NCI-H82 (cell line): ENCODE measurements at places on chromosomes 7 and 10.

DNA sequence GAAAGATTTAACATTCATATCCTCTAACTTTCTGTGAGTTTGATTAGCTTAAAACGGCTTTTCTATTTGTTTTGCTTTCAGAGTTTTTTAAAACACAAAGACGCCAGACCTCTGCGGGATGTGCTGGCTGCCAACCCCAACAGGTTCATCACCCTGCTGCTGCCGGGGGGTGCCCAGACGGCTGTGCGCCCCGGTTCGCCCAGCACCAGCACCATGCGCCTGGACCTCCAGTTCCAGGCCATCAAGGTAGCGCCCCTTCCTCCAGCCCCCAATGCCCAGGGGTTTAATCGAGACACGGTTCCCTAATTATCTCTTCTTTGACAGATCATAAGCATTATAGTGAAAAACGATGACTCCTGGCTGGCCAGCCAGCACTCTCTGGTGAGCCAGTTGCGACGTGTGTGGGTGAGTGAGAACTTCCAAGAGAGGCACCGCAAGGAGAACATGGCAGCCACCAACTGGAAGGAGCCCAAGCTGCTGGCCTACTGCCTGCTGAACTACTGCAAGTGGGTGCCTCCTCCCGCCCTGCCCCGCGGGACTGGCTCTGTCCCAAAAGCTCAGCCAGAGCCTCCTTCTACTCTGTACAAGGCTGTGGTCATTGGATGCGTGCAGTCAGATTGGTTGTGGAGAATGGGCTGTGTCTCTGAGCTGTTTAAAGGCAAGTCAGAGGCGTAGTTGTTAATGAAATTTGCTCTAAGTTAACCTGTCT, 71.2 kb downstream of the TRRAP start:
- no peak for DNase-seq

DNA sequence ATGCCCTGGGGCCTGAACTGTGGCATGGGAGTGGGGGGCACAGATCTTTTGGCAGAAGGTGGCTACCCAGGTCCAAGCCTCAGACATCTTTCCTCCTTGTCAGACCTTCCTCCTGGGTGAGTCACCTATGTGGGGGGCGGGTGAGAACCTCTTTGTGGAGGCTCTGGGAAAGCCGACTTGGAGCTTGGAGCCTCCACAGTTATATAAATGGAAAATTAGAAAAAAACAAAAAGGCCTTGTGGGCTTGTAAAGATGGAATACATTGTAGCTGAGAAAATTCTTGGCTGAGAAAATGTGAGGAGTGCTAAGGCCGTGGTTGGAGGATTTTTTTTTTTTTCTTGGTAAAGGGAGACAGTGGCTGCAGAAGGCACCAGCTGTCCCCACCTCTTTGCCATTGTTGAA, 292.5 kb downstream of the CCDC3 start:
- no peak for DNase-seq

DNA sequence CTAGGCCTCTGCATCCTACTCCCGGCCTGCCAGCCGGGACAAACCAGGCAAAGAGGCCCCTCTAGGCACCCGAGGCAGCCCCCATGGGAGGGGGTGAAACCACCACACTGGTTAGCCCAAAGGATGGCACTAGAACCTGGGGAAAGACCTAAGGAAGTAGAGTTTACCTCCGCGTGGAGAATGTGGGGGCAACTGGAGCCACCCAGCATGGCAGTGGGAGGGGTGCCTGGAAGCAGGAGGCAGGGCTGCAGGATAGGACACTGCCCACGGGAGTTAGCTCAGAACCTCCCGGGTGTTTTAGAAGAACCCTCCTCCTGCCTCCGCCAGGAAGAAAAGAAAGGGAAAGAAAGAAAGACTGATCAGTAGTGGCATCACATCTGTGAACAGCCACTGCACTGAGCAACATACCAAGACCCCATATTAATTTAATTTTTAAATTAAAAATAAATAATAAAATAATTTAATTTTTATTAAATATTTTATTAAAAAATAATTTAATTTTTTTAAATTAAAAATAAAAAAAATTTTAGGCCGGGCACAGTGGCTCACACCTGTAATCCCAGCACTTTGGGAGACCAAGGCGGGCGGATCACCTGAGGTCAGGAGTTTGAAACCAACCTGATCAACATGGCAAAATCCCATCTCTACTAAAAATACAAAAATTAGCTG, 11.2 kb downstream of the AIFM2 start:
- DNase-seq: no peak

GRCh38 chr7:38162036-38162435, 16.0 kb upstream of the STARD3NL start:
- no peak for DNase-seq

DNA sequence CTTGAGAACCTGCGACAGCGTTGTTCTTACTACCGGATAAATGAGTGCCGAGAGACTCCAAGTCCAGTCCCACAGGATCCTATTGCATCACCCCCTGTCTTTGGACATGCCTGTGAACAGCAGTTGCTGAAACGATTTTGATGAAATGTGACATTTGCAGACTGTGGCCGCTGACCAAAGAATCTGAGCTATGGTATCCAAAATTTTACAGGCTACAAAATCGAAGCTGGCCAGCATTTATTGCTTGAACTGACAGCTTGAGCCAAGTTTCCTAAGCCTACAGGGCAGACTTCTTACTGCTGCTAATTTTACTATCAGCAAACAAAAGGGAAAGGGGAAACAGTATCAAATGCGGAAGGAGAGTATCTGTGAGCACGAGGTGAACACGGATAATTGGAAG, 12.1 kb upstream of the NPVF start:
- no peak for DNase-seq

- DNase-seq: peak; percentile 13
Measured at GRCh38 chr7:82172881-82173280, 270.7 kb downstream of the CACNA2D1 start.

DNA sequence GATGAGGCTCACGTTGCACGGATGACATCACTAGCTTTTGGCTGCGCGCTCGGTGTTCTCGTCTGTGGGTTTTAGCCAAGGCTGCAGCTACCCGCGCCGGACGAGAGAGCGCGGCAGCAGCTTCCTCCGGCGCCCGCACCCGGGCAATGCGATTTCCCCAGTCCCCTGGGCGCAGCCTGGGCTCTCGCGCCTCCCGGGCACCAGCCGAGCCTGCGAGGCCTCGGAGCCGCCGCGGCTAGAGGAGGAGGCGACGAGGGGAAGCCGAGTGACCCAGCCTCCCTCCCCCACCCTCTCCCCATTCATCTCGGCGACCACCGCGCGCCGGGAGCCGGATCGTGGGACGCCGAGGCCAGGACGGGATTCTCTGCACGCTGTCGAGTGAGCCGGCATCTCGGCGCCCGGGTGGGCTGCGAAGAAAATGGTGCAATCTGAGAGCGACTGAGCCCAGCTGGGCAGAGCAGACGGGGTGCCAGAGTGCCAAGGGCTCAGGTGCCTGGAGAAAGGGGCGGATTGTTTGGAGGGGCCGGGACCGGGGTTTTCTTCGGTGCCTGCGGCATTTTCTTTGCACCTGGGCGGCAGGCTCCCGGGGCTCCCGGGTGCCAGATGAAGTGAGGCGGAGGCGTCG, 1.2 kb upstream of the TMEM178B start:
- DNase-seq: peak; percentile 51

- DNase-seq: peak; percentile 60
Measured at GRCh38 chr10:68348265-68348741, 15.6 kb upstream of the PBLD start.

- DNase-seq: no peak
Measured at GRCh38 chr10:17808971-17809841, at the start of gene MRC1. TSS of gene MRC1 (plus strand) at chr10:17809348. CDS start at chr10:17809466, 118 bp downstream.

- no peak for DNase-seq
Measured at GRCh38 chr10:11355592-11355991, 255.9 kb downstream of the USP6NL start.

DNA sequence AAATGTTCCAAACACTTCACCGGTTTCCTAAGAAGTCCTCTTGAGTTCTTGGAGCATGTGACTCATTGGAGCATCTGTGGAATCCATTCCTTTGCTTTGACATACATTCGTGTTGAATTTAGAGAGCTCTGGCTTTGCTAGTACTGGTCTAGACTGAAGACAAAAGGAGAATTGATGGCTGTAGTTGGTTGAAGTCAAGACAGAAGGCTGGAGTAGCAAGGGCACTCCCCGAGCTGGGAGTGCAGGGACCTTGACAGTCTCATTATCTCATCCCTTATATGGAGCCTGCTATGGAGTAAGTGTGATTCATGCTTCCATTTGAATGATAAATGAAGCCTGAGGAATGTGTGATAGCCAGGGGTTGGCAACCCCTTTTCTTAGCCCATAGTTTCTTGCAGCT, 1249.1 kb downstream of the TYW1 start:
- DNase-seq: no peak

GRCh38 chr10:48221814-48222213, 52.7 kb downstream of the FRMPD2 start:
- DNase-seq: no peak

DNA sequence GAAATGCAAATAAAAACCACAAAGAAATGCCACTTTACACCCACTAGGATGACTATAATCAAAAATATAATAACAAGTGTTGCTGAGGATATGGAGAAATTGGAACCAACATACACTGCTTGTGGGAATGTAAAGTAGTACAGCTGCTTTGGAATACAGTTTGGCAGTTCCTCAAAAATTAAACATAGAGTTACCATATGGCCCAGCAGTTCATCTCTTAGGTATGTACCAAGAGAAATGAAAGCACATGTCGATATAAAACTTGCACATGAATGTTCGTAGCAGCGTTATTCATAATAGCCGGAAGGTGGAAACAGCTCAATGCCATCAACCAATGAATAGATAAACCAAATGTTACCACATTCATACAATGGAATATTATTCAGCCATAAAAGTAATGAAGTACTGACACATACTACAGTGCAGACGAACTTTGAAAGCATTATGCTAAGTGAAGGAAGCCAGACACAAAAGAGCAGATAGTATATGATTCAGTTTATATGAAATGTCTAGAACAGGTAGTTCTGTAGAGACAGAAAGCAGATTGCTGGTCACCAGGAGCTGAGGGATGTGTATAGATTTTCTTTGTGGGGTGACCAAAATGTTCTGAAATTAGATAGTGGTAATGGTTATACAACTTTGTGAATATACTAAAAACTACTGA, 12.4 kb downstream of the BCAP29 start:
- DNase-seq: no peak

DNA sequence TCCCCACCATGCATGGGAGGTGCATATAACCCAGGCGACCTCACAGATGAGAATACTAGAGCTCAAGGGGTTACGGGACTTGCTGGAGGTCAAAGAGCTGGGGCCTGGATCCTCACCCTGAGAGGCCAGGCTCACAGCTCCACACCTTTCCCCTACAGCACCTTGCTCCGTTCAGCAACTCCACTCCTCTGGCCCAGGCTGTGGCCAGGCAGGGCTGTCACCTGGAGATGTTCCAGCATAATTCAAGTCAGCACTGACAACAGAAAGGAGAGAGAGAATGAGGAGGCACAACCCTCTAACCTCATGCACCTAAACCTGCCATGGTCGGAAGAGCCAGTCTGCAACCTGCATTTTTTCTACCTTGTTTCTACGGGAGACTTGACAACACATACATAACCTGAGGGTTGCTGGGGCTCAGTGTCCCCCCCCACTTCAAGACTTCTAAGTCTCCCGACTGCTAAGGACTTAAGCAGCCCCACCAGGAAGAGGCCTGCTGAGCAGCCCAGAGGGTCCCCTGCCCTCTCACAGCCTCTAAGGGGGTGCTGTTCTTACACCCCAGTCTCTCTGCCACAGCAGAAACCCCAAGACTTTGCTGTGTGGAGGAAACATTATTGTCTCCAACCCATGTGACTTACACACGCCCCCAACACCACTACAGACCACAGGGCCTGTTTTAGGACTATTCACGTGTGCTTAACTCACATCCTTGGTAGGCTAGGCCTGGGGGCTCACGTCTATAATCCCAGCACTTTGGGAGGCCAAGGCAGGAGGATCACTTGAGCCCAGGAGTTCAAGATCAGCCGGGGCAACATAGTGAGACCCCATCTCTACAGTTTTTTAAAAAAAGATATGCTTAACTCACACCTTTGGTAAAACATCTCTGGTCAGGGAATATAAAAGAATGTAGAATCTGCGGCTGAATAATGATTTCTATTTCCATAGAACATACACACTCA, 175.6 kb downstream of the FAM107B start:
- no peak for DNase-seq

DNA sequence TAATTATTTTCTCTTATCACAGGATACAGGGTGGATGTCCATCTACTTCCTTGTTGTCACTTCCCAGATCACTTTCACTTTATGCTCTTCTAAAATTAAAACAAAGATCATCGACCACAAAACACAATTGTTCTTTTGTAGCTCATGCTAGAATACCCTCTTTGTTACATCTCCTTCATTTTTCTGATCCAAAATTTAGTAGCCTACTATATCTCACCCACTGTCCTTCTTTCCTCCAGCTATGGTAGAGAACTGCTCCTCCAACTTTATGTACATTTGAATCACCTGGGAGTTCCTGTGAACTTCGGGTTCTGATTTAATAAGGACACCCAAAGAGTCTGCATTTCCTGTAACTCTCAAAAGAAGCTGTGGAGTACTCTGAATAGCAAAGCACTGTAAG, 1.2 kb upstream of the AHR start:
- DNase-seq: no peak

DNA sequence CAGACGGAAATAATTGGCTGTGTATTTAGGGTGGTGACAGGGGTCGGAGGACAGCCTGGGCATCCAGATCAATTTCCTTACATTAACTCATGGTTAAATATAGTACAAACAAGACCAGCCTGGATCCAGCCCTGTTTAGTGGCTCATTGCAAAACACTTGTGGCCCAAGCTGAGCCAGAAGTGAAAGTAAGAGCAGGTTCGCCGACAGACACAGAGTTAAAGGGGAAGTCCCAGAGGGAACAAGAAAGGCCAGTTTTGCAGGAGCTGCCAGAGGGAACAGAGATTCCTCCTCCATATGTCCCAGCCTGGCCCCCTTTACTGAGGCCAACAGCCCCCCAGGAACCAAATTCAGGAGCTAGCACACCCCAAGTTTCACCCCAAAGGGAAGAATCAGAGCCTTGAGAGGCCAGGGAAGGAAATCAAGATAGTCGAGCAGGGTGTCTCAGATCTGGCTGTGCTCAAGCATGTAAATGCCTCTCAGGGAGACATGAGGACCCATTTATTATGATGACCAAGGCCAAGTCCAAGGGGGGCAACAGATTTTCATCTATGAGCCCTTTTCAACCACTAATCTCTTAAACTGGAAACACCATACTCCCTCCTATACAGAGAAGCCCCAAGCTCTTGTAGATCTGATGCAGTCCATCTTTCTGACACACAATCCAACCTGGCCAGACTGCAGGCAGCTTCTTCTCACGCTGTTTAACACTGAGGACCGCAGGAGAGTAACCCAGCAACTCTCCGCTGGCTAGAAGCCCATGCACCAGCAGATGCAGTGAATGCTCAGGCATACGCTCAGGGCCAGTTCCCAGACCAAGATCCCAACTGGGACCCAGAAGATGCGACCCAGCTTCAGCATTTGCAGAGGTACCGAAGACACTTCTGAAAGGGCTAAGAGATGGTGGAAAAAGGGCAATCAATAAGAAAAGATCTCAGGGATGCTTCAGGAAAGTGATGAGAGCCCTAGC, 15.9 kb upstream of the ADCK2 start:
- DNase-seq: no peak

- no peak for DNase-seq
Measured at GRCh38 chr10:88557256-88557655, 25.9 kb downstream of the RNLS start.
